ENCODE measurements at places on chromosomes 3 and 15.

- peak; percentile 47 for DNase-seq
These were observed 123.1 kb downstream of the CHCHD6 start for GRCh38 chr3:126827121-126827520.

GRCh38 chr3:45593708-45594601, 596 bp upstream of the LIMD1 start:
- DNase-seq = peak; percentile 77

GRCh38 chr15:90055182-90055581, 47.1 kb downstream of the IDH2 start:
- no peak for DNase-seq

- no peak for DNase-seq
These were observed 18.7 kb downstream of the CTSH start for GRCh38 chr15:78925956-78926743.

All from fibroblast of gingiva (primary cell).